ENCODE measurements at places on chromosomes 6 and 20.

DNA sequence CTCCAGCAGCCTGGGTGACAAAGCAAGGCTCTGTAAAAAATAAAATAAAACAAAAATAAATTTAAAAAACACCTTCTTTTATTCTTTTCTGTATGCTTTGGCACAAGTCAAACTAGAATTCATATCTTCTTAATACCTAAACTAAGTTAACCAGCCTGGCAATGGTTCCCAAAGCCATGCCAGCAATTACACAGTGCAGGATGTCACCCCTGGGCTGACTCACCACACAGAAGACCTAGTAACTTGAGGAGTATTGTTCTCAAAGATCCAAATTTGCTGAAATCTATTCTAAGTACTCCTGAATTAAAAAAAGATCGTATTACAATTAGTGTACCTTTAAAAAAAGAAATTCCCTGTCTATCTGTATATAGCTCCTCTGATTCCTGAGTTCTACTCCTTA lies 162.7 kb upstream of the SGK1 start:
- DNase-seq: no peak

DNA sequence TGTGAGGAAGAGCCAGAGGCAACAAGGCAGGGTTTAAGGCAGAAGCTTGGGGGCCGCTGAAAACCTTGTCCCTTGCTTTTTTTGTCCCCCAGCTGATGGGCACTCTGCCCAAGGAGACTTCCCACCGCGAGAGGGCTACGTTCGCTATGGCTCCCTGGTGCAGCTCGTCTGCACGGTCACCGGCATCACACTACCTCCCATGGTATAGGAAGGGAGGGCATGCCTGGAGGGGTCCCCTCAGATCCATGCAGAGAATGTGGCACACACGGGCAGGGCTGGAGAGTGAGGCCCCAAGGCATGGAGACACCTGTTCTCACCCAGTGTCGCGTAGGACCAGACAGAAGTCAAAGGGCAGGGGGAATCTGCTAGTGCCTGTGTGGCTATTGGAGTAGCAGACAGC lies 5.8 kb upstream of the MATN4 start:
- no peak for DNase-seq

GRCh38 chr6:54920628-54921027 lies 74.1 kb downstream of the FAM83B start:
- no peak for DNase-seq

- DNase-seq: no peak
Measured at GRCh38 chr6:26173836-26174145, 86.6 kb downstream of the HFE start.

- DNase-seq: no peak
Measured at GRCh38 chr6:38346291-38347079, 293.2 kb downstream of the BTBD9 start.

DNA sequence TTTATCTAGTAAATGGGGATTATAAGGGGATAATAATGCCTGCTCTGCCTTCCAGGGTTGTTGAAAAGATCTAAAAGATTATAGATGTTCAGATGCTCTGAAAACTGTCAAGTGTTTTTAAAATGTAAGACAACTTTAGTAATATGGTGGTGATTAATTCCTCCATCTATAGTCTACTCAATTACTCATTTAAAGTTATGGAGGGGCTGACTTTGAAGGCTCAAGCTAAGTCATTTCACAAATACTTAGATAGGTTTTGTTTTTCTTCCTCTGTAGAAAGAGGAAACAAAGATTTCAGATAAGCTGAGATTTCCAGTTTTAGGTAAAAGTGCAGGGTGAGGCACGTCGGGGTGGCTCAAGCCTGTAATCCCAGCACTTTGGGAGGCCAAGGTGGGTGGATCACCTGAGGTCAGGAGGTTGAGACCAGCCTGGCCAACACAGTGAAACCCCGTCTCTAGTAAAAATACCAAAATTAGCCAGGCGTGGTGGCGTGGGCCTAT lies 50.5 kb upstream of the PIM1 start:
- DNase-seq: no peak

DNA sequence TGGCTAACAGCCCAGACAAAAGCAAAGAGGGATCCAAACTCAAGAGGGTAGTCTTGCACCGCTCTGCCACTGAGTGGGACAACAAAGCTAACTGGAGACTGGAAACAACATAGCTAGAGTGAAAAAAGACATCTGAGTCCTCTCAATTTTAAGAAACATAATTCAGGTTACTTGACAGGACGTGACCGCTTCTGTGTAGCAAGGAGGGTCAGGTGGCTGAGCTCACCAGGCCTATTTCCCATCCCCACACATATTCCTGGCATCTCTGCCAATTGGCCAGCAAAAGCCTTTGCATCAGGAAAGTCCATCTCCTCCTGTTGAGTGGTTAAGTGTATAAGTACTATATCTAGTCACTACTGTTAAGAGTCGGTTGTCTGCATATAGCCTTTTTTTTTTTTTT lies 25.3 kb upstream of the TBC1D20 start:
- DNase-seq: no peak

DNA sequence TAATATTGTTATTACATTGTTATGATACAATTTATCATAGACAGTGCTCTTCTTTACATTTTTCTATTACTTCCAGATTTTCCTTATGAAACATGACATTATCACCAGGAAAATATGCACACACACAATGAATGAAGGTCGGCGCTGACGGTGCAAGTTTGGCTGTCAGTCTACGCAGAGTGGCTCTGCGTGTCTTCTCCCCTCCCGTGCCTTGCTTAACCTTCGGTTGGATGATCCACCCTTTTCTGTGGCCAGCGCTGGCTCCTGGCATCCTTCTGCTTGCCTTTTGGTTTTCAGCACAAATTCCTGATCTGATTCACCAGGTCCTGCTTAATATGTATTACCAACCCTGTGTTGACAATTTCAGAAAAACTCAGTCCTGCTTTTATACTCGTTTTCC lies 157.4 kb downstream of the TSHZ2 start:
- DNase-seq: no peak

DNA sequence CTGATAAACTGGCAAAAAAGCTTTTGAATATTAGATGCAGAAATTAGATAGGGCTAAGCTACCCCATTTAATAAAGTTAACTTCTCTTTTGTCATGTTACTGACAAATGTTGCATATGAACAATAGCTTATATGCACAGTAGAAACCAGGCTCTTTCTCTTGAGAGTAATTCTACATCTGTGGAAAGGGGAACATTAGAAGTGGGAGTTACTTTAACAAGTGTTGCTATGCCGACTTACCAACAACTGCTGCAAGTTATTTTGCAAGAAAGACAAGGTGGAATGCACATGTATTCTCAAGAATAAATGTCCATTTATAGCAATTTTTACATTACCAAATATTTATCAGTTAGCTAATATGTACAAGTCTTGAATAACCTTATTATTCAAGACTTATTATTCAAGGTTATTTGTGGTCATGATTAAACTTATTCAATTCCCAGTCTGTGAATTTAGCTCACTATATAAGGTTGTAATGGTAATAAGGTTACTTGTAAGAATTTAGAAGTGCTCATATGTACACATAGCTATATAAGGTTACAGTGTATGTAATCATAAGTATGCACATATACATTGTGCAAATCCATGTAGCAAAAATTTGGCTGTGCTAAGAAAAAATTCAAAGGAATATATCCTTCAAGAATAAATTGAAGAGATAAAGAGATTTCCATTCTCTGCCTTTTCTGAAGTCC lies 38.3 kb downstream of the ADGRG6 start:
- DNase-seq: no peak
